Motor neuron (in vitro differentiated cells): ENCODE measurements at places on chromosomes 4 and X. TPM values are rescaled to one million over a fixed set of nuclear protein-coding genes. Genes with fewer than 3 reads are reported as not detected.

Gene FAM149A
- 6.7 and 6.8 TPM in 2 replicates for total RNA-seq

Gene RTL5
- total RNA-seq: 1.6 and 2.1 TPM in 2 replicates

Gene BGN
- 0.36 TPM in 1 of 2 replicates, not detected in the other for total RNA-seq

Gene SLC6A14
- total RNA-seq: 0.05 and 0.16 TPM in 2 replicates

Gene ARX
- total RNA-seq: 2.3 and 2.6 TPM in 2 replicates

Gene BEX1
- total RNA-seq: 251 and 271 TPM in 2 replicates

Gene APLN
- total RNA-seq: 0.15 and 0.21 TPM in 2 replicates

Gene HEPH
- total RNA-seq: 2.5 and 12.5 TPM in 2 replicates

Gene HPGD
- 1.2 TPM in 2 replicates for total RNA-seq

Gene AMOT
- 19.4 and 22.2 TPM in 2 replicates for total RNA-seq

Gene GPM6B
- total RNA-seq: 7.9 and 14.1 TPM in 2 replicates

Gene AKAP4
- total RNA-seq: not detected in 2 replicates

Gene DCAF16
- total RNA-seq: 42.0 and 49.4 TPM in 2 replicates

Gene XKRX
- total RNA-seq: 0.10 and 0.16 TPM in 2 replicates

Gene GPR78
- 1.0 and 1.3 TPM in 2 replicates for total RNA-seq
